ENCODE measurements at places on chromosomes 6 and 20. TPM values are rescaled to one million over a fixed set of nuclear protein-coding genes. Genes with fewer than 3 reads are reported as not detected.

GRCh38 chr6:74277777-74278186 lies 581.8 kb downstream of the CD109 start:
- H3K4me1 ChIP-seq = no peaks in the 10 kb centered on the region
- peaks cover 6% of the 10 kb centered on the region for H3K27me3 ChIP-seq
- H3K36me3 ChIP-seq = no peaks in the 10 kb centered on the region
- no peak overlapping the region for H3K4me3 ChIP-seq
- no peak overlapping the region for H3K27ac ChIP-seq

GRCh38 chr20:1357921-1358671 lies 29.2 kb upstream of the SDCBP2 start:
- no peaks in the 10 kb centered on the region for H3K27me3 ChIP-seq
- 0 out of 2 replicates have a peak overlapping the region, but pooled peaks have one; percentile 13 for H3K27ac ChIP-seq
- DNase-seq = no peak
- H3K4me3 ChIP-seq = no peak overlapping the region
- peaks cover 22% of the 10 kb centered on the region for H3K4me1 ChIP-seq

GRCh38 chr6:37218511-37218910 lies 39.1 kb upstream of the TBC1D22B start:
- no peak overlapping the region for H3K4me3 ChIP-seq
- no peak overlapping the region for H3K27ac ChIP-seq
- H3K27me3 ChIP-seq = no peaks in the 10 kb centered on the region

GRCh38 chr6:40631744-40632143 lies 44.6 kb upstream of the LRFN2 start:
- H3K27ac ChIP-seq = no peak overlapping the region
- H3K27me3 ChIP-seq = peaks cover 22% of the 10 kb centered on the region
- no peaks in the 10 kb centered on the region for H3K36me3 ChIP-seq
- H3K4me3 ChIP-seq = no peak overlapping the region
- peaks cover 4% of the 10 kb centered on the region for H3K4me1 ChIP-seq
- no peak for DNase-seq

- H3K27me3 ChIP-seq = no peaks in the 10 kb centered on the region
- H3K4me3 ChIP-seq = no peak overlapping the region
- DNase-seq = no peak
Measured at GRCh38 chr20:62807444-62808210, 3.0 kb downstream of the OGFR start.

DNA sequence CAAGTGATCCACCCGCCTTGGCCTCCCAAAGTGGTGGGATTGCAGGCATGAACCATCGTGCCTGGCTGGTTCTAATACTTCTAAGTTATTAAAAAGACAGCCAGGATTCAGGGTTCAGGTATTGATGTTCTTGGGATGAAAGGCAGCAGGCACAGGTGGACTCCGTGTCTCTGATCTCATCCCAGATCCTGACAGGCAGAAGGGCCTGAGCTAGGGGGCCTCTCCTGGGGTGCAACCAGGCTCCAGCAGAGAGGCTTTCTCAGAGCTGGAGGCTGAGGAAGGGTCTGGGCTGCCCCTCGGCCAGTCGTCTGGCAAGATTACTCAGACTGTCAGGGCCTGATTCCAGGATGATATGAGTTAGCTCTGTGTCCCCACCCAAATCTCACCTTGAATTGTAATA lies 106.3 kb downstream of the SCML4 start:
- no peak for DNase-seq
- peaks cover 8% of the 10 kb centered on the region for H3K4me1 ChIP-seq
- peaks cover 24% of the 10 kb centered on the region for H3K27me3 ChIP-seq
- H3K27ac ChIP-seq = no peak overlapping the region

DNA sequence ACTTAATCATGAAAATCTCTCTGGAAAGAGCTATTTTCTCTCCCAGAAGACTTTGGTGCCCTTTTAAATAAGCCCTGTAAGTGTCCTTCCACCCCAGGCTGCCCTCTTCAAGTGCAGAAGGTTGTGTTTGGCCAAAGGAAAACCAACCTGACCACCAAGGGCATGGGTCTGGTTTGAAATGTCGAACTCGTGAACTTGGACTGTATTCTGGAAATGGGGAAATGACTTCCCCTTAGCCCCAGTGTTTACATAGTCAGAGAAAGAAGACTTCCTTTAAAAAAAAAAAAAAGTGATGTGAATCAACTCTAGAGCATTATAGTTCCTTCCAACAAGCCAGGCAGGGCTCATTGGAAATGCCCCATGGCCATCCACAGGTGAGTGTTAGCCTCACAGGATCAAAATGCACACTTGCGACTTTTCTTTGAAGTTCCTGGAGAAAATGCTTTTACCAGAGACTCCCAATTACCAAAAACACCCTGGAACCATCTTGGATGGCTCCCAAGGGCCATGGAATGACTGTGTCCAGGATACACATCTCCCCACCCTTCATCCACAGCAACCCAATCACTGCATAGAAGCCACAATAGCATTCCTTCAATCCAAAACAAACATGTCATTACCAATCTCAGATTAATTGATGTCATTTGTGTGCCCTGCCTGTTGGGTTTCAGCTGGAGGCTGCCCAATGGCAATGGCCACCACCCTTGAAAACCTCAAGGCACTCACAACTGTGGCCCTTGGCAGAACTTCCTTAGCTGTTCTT lies 133.8 kb downstream of the CLIC5 start:
- H3K27ac ChIP-seq = no peak overlapping the region
- H3K4me3 ChIP-seq = no peak overlapping the region
- no peak for DNase-seq
- H3K36me3 ChIP-seq = no peaks in the 10 kb centered on the region

GRCh38 chr6:149717255-149717587 lies 680 bp downstream of the LATS1 start:
- H3K4me1 ChIP-seq = peaks cover 18% of the 10 kb centered on the region
- H3K36me3 ChIP-seq = peaks cover 4% of the 10 kb centered on the region
- peak overlapping the region; percentile 95 for H3K4me3 ChIP-seq
- DNase-seq = no peak
- peak overlapping the region; percentile 98 for H3K27ac ChIP-seq

KIF25 gene
- not detected for total RNA-seq

LSM14B gene
- 40.5 TPM for total RNA-seq

RAB23 gene
- total RNA-seq = 26.6 TPM

WFDC5 gene
- not detected for total RNA-seq

SAMD10 gene
- 3.2 TPM for total RNA-seq

TRIM31 gene
- total RNA-seq = not detected

ECT2L gene
- not detected for total RNA-seq
